ENCODE measurements at places on chromosomes 3 and 15.

DNA sequence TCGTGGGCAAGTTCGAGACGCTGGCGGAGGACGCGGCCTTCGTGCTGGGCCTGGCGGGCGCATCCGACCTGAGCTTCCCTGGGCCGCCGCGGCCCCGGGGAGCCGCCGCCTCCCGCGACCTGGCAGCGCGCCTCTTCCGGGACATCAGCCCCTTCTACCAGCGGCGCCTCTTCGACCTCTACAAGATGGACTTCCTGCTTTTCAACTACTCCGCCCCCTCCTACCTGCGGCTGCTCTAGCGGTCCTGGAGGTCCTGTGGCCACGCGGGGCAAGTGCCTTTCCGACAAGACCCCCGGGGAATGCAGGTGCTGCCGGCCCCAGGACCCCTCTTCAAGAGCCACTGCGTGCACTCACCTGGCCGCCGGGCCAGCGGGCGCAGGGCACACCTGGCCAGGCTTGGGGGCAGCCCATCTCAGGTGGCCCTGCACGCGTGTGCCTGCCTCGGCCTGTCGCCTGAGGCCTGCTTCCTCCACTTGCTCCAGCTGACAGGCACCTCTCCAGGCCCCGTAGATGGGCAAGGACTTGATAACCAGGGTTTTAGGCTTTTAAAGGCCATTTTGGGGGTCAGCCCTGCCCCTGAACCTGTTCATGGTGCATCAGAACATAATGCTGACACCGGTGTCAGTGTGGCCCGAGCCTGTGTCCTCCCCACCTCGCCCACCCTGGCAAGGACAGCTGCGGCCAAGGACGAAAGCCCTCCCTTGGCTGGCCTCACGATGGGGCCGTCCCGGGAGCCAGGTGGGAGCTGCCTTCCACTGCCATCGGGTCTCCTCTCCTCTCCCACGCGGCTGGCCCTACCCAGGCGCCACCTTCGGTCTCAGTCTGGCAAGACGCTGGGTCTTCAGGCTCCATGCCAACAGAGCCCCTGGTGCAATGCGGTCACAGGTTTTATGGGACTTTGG lies 16.1 kb downstream of the C3orf22 start:
- DNase-seq = peak; percentile 41

GRCh38 chr3:88779482-88779881 lies 327.9 kb upstream of the EPHA3 start:
- no peak for DNase-seq

DNA sequence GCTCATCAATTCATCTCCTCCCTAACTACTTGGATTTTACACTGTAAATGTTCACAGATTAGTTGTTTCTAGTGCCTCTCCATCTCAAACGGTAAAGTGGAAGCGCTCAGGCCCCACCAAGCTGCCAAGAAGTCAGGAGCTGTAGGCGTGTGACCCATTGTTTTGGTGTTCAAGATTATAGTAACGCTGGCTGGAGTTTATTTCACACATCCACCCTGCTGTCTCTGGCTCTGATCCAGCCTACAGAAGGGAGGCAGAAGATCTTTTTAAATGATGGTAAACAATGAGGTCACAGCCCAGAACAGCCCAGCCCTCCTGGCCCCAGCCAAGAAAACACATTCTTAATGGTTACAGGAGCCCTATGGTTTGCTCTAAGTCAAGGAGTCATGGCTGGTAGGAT lies 25.7 kb upstream of the GALNT15 start:
- DNase-seq = no peak

DNA sequence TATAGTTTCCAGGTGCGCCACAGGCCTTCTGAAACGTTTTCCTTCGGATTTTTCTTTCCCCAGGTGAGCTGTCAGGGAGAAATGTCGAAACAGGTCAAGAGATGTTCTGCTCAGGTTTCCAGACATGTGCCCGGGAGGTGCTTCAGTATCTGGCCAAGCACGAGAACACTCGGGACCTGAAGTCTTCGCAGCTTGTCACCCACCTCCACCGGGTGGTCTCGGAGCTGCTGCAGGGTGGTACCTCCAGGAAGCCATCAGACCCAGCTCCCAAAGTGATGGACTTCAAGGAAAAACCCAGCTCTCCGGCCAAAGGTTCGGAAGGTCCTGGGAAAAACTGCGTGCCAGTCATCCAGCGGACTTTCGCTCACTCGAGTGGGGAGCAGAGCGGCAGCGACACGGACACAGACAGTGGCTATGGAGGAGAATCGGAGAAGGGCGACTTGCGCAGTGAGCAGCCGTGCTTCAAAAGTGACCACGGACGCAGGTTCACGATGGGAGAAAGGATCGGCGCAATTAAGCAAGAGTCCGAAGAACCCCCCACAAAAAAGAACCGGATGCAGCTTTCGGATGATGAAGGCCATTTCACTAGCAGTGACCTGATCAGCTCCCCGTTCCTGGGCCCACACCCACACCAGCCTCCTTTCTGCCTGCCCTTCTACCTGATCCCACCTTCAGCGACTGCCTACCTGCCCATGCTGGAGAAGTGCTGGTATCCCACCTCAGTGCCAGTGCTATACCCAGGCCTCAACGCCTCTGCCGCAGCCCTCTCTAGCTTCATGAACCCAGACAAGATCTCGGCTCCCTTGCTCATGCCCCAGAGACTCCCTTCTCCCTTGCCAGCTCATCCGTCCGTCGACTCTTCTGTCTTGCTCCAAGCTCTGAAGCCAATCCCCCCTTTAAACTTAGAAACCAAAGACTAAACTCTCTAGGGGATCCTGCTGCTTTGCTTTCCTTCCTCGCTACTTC lies 3.8 kb downstream of the BHLHE40 start:
- DNase-seq = no peak

GRCh38 chr3:174094669-174095068 lies 697.1 kb downstream of the NLGN1 start:
- DNase-seq = no peak

Measured in CD8-positive, alpha-beta memory T cell (primary cell).